Activated CD4-positive, alpha-beta memory T cell treated with anti-CD3 and anti-CD28 coated beads for 36 hours (primary cell): ENCODE measurements at places on chromosomes 12 and 14. TPM values are rescaled to one million over a fixed set of nuclear protein-coding genes. Genes with fewer than 3 reads are reported as not detected.

Gene SYNDIG1L
- not detected for total RNA-seq

Gene CLEC9A
- not detected for total RNA-seq

Gene TAS2R50
- total RNA-seq: not detected

DNA sequence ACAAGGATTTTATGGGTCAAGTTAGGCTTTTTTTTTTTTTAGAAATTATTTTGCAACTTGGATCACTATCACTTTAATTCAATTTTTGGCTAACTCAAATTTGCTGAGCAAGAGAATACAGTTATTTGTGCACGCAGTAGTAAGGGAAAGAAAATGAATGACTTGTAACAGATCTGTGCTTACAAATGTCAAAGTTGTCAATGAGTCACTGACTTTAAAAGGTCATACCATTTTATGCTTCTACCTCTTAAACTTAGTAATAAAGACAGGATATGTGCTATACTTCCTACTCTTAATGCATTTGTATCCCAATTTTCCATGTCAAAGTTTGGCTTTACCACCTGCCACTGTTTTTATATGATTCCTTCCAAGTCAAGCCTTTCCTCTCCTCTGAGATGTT lies 131.1 kb upstream of the FBXO33 start:
- DNase-seq: no peak

DNA sequence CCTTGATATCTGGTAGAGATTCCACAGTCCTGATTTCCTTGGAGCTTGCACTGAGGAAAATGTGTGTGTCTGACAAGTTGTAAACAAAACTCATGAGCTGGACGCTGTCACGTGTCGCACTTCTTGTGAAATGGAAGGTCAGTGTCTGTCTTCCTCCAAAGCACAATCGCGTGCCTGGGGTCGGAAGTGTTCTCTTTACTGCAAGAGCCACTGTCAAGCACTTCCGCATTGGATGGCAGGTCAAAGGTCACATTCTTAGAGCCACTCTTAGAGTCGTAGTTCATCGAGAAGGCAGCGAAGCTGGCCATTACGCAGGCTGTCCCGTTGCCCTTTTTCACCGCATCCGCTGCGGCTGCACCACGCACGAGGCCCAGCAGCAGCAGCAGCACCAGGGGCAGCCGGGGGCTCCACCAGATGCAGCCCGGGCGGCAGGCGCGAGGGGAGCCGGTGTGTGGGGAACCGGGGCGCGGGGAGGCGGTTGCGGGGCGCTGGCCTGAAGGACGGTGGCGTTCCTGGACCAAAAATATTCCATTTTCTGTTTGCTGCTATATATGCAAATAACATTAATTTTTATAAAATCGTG lies 45.0 kb downstream of the LRTM2 start:
- no peak for DNase-seq

DNA sequence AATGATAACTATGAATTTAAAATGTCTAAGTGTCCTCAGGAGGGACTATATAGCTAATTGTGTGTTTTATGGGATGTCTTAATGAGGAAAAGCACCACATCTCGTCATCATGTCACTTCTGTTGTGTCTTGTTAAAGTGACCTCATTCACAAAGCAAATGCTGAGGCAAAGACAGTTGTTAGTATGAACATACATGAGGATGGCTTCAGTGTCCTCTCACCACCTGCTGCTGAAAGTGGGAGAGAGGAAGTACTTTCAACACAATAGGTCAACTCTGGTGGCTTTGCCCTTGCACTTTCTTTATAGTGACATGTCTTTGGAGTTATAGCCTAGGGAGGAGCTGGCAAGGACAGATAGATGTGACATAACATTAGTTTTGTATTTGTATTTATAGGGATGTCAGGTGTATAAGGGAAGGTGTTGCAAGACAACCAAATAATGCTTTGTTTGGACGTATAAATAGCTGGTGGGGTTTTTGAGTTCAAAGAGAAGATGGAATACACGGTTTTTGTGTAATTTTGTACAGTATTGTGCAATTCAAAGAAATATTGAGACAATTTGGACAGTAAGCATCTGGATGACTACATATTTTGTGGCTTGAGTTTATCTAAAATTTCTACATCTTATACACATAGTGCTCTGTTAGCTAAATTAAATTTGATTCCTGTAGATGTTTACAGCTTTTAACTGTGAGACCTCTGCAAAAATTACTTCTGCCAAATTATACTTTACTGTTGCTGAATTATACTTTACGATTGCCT lies 131.7 kb upstream of the ATP2B1 start:
- no peak for DNase-seq

- DNase-seq: no peak
Observed at GRCh38 chr12:90124914-90125313, 416.3 kb upstream of the ATP2B1 start.

- DNase-seq: peak; percentile 55
Observed at GRCh38 chr12:119412811-119413794, 78.6 kb downstream of the CCDC60 start.

DNA sequence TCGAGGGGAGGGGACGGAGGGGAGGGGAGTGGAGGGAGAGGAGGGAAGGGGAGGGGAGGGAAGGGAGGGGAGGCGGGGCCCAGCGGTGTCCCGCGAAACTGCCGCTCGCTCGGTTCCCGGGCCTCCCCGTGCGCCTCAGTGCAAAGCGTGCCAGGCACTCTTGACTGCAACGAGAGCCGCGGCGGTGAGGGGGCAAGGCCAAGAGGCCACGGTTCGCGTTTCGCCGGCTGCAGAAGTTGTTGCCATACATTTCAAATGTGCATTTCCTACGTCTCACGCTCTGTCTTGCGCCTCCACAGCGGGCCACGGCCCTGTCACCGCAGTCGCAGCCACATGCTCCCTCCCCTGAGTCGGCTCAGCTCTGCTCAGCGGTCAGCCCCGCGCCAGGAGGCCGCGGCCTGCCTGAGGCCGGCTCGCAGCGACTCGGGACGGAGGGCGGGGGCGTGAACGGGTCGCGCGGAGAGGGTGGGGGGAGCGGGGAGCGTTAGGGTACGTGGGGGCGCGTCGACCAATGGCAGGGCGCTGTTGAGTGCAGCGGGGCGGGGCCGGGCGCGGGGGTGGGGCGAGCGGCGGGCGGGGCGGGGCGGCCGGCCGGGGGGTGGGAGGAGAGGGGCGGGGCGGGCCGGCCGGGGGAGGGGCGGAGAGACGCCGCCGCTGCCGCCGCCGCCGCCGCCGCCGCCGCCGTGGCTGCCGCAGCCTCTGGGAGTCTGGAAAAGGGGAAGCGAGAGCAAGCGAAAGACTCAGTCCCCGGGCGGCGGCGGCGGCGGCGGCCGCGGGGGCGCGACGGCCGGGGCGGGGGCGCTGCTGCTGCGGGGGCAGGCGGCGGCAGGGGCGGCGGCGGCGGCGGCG lies at the start of gene PPP2R5C:
Gene PPP2R5C, plus strand, starts transcription at position 678 of the 849 bp plus-strand sequence. CDS start 185 bp downstream, outside the sequence.
- peak; percentile 91 for DNase-seq

DNA sequence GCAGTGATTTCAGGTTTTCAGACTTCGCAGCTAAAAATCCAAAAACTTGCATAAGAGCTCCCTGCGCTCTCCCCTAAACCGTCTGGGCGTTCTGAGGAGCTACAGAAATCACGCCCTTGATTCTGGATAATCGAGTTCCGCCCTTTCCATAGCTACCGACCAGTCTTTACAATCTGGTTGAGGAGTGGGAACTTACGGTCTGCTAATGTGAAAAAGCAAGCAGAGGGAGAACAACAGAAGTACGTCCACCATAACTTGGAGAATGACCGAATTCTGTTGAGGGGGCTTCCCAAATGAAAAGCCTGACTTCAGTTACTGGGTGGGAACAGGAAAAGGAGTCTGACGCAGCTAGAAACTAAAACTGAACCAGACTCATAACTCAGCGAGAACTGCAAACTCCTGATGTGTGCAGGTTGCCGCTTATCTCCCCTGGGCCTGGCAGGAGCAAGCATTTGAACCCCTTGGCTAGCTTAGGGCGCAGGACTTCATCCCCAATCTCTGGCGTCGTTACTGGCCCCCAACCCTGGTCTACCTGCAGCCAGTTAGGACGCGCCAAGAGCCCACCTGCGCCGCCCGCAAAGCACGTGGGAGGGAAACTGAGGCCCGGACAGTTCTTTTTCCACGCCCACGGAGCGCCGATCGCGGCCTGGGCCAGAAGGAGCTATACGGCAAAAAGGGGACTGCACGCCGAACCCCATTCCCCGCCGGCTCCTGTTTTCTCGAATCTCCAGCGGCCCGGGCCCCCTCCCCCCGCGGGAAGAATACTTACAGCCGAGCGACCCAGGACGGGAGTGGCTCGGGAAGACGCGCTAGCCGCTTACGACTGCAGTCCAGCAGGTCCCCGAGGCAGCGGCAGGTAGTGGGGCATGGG lies 838 bp downstream of the LRIG3 start:
- no peak for DNase-seq

DNA sequence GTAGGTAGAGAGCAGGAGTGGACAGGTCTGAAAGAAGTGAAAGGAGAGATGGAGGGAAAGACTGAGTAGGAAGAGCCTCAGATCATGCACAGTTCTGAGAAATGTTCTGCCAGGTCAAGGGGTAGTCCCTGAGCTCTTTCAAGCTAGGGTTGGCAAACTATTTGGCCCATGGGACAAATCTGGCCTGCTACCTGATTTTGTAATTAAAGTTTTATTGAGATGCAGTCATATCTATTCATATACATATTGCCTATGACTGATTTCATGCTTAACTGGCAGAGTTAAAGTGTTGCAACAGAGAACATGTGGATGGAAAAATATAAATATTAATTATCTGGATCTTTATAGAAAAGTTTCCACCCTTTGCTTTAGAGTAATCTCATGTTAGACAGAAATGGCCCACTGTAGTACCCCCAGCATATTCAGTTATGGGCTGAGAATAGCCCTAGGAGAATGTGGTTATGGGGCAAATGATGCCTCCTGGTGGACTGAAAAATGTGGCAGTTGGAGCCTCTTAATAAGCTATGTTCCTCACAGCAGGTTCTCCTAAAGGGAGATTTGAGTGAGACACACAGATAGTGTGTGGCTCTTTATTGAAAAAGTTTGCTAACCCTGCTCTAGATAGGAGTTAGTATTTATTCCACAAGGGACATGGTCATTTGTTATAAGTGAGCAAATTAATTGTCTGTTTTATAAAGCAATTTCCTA lies 476.9 kb downstream of the LRIG3 start:
- DNase-seq: peak; percentile 17
